Activated CD4-positive, CD25-positive, alpha-beta regulatory T cell treated with anti-CD3 and anti-CD28 coated beads, Interleukin-2, amount 50 U/mL, for 16 hours (primary cell): ENCODE measurements at places on chromosomes 12 and 14.

DNA sequence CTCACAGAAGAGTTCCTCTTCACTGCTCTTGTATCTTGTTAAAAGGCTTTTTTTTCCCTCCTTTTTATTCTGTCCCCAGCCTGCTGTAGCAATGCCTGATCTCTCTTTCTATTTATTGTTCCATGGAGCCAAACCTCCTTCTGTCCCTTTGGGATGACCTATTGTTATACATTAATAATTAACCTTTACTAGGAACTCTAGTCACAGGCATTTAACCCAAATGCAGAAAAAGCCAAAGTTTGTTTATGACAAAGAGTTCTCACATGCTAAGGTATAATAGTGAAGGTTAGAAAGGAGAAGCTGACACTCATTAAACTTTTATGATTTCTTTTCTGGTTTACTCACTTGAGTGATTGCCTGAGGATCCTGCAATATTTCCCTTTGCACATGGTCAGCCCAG lies 535.8 kb downstream of the NRXN3 start:
- no peak for DNase-seq

DNA sequence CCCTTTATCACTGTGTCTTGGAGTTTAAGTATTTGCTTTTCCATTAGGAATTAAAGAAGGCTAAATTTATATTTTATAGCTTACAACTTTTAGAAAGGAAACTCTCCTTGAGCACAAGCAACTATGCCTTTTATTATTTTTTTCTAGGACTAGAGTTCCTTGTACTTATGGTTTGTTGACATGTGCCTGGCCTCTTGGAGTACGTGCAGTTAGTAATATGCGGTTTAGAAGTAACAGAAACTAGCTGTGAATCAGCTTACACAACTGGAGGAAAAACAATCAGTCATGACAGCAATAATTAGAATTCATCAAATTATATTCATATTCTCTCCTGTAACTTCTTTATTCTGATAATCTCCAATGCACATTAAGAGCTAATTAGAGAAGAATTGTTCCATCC lies 428.7 kb downstream of the AEBP2 start:
- no peak for DNase-seq

- no peak for DNase-seq
Observed at GRCh38 chr12:119578112-119578511, 15.5 kb upstream of the TMEM233 start.

DNA sequence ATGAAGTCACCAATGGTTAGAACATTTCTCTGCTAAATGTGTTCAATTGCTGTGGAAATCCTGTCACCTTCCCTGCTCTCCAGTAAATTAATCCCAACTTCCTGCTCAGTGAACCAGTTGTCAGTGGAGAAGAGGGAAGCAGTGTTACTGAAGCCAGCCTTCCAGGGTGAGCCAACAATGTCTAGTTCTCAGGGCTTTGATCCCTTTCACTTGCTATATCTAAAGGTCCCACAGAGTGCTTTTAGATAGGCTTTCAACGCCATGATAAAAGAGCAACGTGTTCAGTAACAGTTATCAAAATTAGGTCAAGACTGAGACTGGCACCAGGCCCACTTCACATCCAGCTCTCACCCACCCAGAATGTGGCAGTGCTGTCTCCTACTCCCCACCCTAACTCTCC lies 139.7 kb downstream of the KCNH5 start:
- DNase-seq = no peak

- DNase-seq = no peak
Observed at GRCh38 chr12:30748147-30748546, 6.6 kb downstream of the CAPRIN2 start.

DNA sequence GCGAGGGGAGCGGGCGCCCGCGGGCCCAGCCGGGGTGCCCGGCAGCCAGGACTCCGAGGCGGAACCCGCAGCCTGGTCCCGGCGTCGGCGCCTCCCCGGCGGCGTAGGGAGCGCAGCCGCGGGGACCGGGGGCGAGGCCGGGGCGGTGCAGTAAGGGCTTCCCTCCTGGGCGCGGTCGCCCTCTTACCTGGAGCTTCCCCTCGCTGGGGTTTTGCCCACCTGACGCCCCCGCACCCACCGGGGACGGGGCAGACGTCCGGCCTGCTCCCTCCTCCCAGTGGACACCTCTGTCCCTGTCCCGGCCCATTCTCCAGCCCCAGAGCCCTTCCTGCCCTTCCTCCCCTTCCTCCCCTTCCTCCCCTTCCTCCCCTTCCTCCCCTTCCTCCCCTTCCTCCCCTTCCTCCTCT lies 413 bp upstream of the TUBA1C start:
- no peak for DNase-seq

DNA sequence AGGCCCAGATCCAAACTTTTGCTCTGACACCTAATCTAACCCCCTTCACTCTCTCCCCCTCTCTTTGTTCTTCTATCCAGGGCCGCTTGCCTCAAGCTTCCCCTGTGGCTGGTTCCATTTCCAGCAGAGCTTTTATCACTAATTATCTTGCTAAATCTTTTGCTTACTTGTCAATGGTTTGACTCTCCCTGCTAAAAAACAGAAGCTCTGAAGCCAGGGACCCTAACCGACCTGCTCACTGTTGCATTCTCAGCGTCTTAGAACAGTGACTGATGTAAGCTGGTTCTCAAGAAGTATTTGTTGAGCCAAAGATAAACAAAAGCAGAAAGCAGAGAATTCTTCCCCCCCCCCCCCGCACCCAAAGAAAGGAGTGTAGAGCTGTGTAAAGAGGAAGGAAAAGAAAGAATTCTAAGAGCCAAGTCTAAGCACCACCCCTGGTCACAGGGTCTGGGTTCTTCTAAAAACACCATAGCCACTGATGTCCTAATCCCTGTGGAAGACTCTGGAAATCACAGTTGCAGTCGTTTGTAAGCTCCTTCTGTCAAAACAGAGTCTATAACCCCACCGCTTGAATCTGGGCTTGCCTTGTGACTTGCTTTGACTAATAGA lies 385.8 kb downstream of the MED13L start:
- no peak for DNase-seq

GRCh38 chr12:49336645-49337584 lies at the start of gene C1QL4:
TSS of gene C1QL4 (minus strand) at chr12:49337188. CDS start at chr12:49336477, 711 bp downstream.
- peak; percentile 71 for DNase-seq

DNA sequence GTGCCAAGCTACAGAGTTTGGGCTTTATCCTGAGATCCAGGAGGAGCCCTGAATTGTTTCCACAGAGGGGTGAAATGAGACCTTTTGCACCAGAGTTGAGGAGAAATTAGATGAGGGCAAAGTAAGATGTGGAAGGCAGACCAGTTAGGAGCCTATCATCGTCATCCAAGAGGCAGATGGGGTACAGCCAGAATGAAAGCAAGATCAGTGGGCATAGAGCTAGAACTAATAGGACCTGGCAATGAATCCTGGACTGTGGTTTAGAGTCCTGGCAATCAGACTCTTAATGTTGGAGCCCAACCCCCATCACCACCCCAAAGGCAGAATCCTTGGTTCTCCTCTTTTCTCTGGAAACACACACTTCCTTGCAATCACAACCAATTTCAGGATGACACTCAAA lies 166.6 kb upstream of the HMGA2 start:
- DNase-seq = no peak

DNA sequence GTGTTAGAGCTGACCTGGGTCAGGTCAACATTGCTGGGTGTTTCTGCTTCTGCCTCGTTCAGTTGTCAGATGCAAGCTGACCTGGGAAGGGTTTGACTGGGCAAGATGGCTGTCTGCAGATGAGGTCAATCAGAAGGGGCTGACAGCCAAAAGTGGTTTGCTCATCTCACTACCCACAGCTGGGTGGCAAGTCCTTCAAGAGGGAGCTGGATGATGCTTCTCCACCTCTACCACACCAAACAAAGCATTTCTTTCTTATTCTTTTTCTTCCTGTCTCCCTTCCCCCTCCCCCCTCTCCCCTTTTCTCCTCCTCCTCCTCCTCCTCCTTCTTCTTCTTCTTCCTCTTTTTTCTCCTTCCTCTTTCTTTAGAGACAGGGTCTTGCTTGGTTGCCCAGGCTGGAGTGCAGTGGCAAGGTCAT lies 268.2 kb upstream of the PLEKHG7 start:
- DNase-seq = no peak

- no peak for DNase-seq
Observed at GRCh38 chr12:115648463-115648862, 629.0 kb downstream of the MED13L start.

DNA sequence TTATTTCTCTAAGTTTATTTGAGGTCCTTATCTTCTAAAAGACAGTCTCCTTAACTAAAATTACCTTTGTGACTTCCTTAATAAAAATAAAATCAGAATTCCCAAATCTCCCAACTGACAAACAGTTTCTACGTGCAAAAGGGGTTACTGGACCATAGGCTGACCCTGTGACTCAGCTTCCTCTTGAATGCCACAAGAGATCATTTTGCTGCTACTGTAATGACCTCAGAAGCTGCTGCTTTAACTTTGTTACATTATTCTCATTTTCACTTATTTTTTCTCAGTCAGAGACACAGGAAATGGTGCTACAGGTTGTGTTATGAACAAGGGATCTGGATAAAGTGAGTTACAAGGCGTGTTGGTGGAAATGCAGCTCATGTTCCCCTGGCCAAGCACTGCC lies 132.2 kb upstream of the TMTC2 start:
- no peak for DNase-seq

- DNase-seq = no peak
Observed at GRCh38 chr12:126535971-126536370, 1470.7 kb downstream of the AACS start.

DNA sequence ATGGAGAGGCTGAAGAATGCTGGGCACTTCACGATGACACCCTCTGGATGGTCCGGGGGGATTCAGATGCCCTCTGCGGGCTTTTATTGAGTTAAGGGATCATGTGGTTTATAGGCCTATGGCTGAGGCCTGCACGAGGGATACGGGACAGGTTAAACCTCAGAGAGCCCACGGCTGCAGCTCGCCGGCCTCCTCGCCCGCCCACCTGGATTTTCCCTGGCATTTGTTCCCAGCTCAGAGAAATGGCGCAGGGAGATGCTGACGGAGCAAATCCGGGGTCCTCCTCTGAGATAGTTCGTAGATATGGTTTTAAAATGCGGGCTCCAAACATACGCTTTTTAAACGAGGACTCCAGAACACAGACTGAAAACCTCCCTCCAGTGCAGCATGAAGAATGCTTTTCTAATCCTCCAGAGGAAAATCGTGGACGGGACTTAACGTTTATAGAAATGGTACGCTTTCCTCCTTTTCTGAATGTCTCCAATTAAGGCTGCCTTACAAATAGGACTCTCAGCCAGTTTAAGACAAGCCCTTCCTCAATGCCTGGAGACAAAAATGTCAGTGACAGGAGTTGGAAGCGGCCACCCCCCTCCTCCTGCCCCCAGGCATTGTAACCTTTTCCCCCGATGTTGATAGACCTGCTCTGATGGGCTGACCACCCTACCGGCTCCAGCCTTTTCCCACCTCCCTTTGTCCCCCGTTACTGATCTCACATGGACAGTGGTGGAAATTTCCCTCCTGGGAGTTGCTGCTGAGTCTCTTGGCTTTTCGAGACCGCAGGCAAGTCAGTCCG lies 16.6 kb downstream of the CCND2 start:
- no peak for DNase-seq

GRCh38 chr12:19689226-19689625 lies 249.9 kb downstream of the AEBP2 start:
- no peak for DNase-seq

DNA sequence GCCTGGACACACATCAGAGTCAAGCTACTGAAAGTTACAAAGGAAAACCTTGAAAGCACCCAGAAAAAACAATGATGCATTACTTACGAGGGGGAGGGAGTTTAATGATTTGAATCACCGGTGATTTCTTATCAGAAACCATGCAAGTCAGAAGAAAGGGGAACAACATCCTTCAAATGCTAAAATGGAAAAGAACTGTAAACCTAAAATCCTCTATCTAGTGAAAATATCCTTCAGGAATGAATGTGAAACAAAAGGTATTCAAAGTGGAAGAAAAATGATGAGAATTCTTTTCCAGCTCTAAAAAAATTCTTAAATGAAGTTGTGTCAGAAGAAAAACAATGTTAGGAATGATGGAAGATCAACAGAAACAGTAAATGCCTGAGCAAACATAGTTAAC lies 16.8 kb downstream of the SCAF11 start:
- DNase-seq = no peak

GRCh38 chr14:42057111-42057510 lies 450.4 kb downstream of the LRFN5 start:
- DNase-seq = no peak

DNA sequence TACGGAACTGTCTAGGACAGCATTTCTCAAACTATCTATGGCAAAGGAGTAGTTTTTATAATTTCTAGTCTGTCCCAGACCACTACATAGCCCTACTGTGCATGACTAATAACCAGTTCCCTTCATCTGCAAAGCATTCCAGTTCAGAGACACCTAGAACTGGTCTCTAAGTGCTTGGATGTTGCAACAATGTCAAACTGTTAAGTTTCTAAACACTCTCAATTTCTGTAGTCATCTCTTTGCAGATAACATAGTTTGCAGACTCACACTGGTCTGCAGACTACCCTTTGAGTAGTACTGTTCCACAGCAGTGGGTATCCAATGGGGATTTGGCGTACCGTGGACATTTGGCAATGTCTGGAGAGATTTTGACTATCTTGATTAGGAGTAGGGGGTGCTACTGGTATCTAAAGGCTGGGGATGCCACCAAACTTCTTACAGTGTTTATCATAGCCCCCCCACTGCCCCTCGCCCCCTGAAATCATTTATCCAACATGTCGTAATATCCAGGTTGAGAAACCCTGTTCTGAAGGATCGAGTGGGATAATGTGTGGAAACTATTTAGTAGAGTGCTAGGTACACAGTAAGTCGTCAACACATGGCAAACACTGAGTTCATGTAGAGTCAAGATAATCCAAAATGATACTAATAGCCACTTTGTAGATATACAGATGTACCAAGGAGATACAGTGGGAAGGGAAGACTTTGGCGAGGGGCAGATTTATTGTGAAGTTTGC lies 1.7 kb downstream of the C12orf76 start:
- no peak for DNase-seq

DNA sequence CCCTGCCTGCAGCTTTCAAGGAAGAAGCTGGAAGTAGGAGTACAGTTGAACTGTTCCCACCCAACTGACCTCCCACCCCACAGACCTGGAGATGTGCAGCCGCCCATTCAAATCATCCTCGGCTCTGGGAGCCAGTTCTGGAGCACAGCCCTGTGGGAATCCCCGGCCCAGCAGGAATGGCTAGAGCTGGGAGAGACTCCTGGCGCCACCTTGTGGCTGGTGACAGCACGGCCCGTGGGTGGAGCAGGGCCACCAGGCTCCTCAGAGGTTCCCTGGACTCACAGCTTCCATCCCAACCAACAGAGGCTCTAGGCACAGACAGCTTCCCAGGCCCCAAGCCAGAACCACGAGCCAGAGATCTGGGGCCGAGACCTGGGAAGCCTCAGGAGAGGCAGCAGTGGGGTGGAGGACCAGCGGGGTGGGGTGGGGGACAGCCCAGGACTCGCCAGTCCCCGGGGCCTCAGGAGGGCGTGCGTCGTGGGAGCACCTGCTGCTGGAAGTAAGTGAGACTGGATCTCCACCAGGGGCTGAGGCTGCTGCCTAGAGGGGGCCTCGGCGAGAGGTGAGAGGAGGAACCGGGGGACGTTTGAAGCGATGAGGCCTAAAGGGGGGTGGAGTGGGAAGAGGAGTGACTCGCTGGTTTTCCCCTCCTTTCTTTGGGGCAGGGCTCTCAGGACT lies 43.4 kb downstream of the RNF34 start:
- peak; percentile 21 for DNase-seq
